ENCODE measurements at places on chromosomes 5 and 9.

GRCh38 chr5:39063037-39063436, 11.2 kb downstream of the RICTOR start:
- DNase-seq, result no peak

- no peak for DNase-seq
Observed at GRCh38 chr5:142122121-142122520, 13.5 kb downstream of the NDFIP1 start.

DNA sequence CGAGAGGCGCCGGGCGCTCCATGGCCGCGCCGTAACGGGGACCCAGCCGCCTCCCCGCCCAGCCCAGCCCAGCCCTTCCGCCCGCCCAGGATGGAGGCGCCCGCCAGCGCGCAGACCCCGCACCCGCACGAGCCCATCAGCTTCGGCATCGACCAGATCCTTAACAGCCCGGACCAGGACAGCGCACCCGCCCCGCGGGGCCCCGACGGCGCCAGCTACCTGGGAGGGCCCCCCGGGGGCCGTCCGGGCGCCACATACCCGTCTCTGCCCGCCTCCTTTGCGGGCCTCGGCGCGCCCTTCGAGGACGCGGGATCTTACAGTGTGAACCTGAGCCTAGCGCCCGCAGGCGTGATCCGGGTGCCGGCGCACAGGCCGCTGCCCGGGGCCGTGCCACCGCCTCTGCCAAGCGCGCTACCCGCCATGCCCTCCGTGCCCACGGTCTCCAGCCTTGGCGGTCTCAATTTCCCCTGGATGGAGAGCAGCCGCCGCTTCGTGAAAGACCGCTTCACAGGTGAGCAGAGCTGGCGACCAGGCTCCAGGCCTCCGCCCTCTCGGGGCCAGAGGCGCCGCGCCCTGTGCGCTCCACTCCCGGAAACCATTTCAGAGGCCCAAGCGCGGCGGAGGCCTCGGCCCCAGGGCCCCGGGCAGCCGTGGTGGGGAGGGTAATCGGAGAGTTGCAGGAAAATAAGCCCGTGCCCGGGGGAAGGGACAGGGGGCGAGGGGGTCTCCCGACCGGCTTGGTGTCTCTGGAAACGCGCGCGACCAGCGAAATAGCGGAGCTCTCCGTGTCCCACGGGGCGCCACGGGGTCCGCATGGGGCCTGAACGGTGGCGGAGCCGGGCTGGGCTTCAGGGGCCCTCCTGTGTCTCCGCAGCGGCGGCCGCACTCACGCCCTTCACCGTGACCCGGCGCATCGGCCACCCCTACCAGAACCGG, 496 bp downstream of the TLX3 start:
- no peak for DNase-seq

GRCh38 chr9:117779760-117780159, 75.6 kb downstream of the TLR4 start:
- no peak for DNase-seq

DNA sequence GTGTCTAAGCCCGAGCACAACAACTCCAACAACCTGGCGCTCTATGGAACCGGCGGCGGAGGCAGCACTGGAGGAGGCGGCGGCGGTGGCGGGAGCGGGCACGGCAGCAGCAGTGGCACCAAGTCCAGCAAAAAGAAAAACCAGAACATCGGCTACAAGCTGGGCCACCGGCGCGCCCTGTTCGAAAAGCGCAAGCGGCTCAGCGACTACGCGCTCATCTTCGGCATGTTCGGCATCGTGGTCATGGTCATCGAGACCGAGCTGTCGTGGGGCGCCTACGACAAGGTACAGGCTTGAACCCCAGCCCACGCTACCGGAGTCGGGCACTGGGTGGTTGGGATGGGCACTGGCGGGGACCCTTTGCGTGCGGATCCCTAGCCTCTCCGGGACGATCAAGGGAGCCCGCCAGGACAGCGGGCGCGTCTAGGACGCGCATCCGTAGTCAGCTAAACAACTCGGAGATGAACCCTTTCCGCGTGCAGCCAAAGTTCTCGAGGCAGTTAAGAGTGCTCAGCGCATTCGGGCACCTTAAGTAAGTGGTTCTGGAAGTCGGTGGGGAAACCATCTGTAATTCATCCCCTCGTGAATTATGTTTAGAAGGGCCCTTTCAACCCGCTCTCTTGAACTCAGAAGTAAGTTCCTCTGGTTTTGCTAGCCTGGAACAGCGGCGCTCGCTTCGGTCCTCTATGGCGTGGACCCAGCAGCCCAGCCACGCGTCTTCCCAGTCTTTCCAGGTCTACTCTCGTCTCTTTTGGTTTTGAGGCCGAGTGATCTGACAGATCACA, 1.3 kb downstream of the KCNN2 start:
- no peak for DNase-seq

GRCh38 chr5:149886692-149887470, 57.7 kb downstream of the PDE6A start:
- no peak for DNase-seq

DNA sequence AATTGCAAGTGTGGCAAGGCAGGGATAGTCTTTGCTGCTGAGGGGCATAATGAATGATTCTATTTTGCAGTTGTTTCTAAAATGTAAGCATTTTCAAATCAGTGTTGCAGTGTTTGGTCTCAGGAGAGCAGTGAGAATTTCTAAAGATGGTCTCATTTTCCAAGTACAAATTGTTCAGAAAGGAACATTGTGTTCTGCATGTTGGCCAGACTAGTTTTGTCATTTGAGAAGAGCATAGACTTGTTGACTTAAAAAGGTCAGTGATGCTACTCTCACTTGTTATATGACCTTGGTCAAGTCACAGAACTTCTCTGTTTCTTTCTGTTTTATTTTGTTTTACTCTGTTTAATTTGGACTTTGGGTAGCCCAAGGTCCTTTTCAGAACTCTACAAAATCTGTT, 344.6 kb downstream of the OSTF1 start:
- no peak for DNase-seq
